Activated CD8-positive, alpha-beta T cell treated with anti-CD3 and anti-CD28 coated beads, Interleukin-2, amount 10 ng/mL, durations not matched to agents 7 days and 5 days (primary cell): ENCODE measurements at places on chromosomes 11 and 22. TPM values are rescaled to one million over a fixed set of nuclear protein-coding genes. Genes with fewer than 3 reads are reported as not detected.

Gene PATE4
- total RNA-seq: not detected

GRCh38 chr22:33898121-33898520, 22.2 kb downstream of the LARGE1 start:
- no peak overlapping the region for H3K27ac ChIP-seq
- no peak for DNase-seq
- no peaks in the 10 kb centered on the region for H3K27me3 ChIP-seq
- no peaks in the 10 kb centered on the region for H3K4me1 ChIP-seq
- no peak overlapping the region for H3K4me3 ChIP-seq

GRCh38 chr11:59669611-59670009, 773 bp upstream of the PATL1 start:
- peak overlapping the region; percentile 97 for H3K27ac ChIP-seq
- H3K4me1 ChIP-seq: peaks cover 36% of the 10 kb centered on the region
- H3K27me3 ChIP-seq: no peaks in the 10 kb centered on the region
- H3K36me3 ChIP-seq: peaks cover 27% of the 10 kb centered on the region

- DNase-seq: no peak
- no peaks in the 10 kb centered on the region for H3K4me1 ChIP-seq
- no peaks in the 10 kb centered on the region for H3K36me3 ChIP-seq
Observed at GRCh38 chr11:44338698-44339529, 29.0 kb upstream of the ALX4 start.

Gene PHETA2
- total RNA-seq: 1.6 TPM

GRCh38 chr22:33757041-33757801, 163.1 kb downstream of the LARGE1 start:
- H3K4me1 ChIP-seq: no peaks in the 10 kb centered on the region
- no peak overlapping the region for H3K4me3 ChIP-seq
- H3K27me3 ChIP-seq: no peaks in the 10 kb centered on the region
- H3K27ac ChIP-seq: no peak overlapping the region
